ENCODE measurements at places on chromosomes 5 and 9. TPM values are rescaled to one million over a fixed set of nuclear protein-coding genes. Genes with fewer than 3 reads are reported as not detected.

Gene TUSC1
- total RNA-seq, result 30.7 TPM

Gene FGF1
- total RNA-seq, result 11.5 TPM

Gene CDH12
- 0.16 TPM for total RNA-seq

Gene PTTG1
- 16.6 TPM for total RNA-seq

Data from hair follicle dermal papilla cell (primary cell).